ENCODE measurements at places on chromosomes 2 and 18. TPM values are rescaled to one million over a fixed set of nuclear protein-coding genes. Genes with fewer than 3 reads are reported as not detected.

- DNase-seq = no peak
These were observed 141.8 kb upstream of the BCL2L11 start for GRCh38 chr2:110978756-110979470.

GRCh38 chr2:21710496-21710895 is 586.7 kb downstream of the TDRD15 start:
- no peak for DNase-seq

- DNase-seq = peak; percentile 36
These were observed 750 bp downstream of the NPAS2 start for GRCh38 chr2:100820523-100821254.

DNA sequence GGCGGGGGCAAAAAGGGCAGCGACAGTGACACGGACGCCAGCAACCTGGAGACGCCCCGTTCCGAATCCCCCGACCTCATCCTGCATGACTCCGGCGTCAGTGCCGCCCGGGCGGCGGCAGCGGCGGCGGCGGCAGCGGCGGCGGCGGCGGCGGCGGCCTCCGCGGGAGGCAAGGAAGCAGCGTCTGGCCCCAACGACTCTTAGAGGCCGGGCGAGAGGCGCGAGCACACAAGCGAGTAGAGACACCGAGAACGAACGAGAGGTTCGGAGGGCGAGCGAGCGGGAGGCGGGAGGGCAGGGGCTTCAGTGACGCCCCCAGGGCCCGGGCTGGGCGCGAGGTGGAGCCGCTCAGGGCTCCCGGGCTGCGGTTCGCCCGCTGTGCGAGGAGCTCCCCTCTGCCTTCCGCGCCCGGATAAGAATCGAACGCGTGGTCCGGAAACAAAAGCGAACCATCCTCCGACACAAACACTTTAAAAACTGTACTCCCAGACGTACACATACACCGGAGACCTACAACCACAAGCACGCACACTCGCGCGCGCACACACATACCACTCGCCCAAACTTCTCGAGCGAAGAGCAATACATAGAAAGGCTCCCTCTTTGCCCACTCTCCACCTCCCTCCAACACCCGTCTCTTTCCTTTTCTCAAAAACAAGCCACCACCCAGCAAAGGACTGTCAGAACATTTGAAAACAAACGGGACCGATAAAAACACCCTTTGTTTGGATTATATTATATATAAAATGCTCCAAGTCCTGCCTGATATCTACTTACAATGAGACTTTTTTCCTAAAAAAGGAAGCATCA is 2.8 kb downstream of the SP9 start:
- no peak for DNase-seq

DNA sequence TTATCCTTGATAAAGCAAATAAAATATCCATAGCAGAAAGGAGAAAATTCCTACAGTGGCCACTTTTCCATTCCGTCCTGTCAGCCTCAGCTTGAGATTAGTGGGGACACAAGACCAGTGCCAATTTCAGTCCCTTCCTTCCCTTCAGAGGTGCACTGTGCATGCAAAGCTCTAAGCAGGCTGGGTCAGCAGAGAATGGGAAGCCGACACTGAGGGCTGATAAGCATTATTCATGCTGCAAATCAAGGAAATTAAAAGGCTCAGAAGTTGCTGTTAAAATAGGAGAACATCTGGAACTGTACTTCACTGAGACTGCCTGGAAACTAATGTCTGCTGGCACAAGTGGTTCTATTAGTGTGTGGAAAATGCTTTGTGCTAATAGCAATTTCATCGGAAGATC is 534.3 kb downstream of the ADCYAP1 start:
- no peak for DNase-seq

DNA sequence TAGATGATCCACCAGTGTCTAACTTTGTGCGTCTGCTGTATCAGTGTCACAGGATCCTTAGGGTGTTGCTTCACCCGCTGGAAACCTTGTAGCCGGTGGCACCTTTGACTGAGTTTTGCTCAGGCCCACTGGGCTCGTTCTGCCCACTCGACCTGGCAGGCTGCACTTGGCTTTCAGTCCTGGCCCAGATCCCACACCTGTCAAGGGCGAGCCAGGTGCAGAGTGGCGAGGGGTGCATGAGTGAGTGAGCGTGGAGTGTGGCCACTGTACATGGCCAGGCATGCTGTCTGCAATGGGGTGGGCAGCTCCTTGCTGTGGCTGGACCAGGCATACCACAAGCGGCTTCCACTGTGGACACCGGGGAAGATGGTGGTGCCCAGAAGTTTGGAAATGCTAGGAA is 179.0 kb downstream of the FAM210A start:
- no peak for DNase-seq

DNA sequence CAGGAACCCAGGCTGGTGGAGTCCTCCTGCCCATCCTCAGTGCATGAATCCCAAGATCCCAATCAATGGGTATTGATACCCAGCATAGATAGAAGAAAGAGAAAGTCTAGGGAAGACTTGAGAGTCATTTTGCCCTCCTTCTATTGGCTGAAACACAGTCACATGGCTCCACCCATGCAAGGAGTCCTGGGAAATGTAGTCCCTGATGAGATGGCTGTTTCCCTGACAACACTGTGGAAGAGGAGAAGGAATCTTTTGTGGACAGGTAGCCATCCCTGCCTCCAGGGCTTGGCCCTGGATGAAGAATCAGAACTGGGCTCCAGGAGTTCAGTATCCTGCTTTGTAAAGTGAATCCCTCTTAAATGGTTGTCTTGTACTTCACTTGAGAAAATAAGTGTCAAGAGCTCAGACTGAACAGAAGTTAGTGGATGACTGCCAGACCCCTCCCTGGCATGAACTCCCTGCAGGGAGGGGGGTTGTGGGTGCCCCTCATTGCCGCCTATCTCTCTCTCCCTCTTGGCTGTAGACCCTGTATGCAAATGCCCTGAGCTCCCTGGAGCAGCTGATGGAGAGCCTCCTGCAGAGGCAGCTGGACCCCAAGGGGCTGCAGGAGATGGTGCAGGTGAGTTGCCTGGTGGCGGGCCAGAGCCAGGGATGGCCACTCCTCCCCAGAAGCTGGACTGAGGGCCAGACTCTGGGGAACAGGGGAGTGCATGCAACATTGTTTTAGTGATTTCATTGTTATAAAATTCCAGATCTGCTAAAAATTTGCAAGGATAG is 36.1 kb downstream of the MROH2A start:
- peak; percentile 20 for DNase-seq

DNA sequence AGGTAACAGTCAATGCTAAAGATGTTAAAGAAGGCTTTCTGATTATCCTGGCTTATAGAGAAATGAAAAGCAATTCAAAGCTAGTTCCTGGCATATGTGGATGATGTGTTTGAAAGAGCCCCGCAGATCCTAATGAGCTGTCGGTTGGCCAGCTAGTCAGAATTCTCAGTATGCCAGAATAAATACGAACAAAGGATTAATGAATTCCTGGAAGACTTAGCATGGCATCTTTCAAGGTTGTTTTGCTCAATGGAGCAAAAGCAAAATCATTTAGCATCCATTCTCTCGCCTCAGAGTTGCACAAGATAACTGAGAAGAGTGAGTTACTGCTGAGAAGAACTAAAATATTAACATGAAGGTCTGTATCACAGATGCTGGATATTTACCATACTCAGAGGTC is 307.6 kb downstream of the RIT2 start:
- DNase-seq = no peak

GRCh38 chr2:64951306-64951953 is 37.8 kb upstream of the SLC1A4 start:
- no peak for DNase-seq

Gene ZAP70
- not detected for total RNA-seq

DNA sequence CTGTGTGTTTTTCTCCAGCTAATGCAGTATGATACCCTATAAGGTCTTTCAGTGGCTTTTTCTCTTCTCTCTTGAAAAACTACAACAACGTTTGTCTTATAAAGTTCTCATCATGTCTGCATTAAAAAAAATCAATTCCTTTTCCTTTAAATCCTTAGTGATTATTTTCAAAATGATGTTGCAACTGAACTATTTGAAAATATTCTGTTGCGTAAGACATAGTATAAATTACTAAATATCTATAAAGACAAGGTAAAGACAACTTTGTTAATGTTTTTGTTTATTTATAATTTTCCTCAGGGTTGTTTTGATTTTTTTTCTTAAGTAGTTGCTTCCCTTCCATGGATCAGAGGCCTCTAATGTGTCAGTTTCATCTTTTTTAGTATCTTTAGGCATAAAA is 21.2 kb downstream of the PARD3B start:
- DNase-seq = no peak

DNA sequence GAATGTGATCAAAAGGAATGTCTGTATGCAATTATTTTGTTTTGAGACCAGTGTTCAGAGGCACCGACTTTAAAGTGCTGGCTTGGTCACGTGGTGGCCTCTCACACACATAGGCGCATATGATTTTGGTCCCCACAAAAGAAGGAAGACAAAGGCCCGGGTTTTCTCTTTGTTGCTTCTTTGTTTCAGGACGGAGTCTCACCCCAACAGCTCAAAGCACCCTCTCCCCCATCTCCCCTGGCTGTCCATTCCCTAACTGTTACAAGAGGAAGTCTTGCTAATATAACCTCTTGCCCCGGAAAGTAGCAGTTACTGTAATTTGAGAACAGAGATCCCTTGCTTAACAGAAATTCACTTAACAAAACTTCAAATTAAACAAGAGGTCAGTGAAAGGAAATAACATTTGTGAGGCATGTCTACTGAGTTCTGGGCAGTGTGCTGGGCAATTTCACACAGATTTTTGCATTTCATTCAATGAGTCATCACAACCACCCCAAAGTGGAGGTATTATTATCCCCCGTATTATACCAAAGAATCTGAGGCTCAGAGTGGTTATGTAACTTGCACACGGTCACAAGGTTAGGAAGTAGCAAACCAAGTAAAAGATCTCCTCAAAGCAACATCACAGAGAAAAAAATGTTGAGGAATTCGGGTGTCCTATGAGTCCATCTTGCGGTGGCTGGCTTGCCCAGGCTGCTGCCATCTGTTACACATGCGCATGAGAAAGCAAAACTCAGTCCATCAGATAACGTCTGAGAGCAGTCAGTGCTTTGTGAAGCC is 75.8 kb downstream of the SDC1 start:
- DNase-seq = no peak

Gene TMEM18
- total RNA-seq = 18.9 TPM

DNA sequence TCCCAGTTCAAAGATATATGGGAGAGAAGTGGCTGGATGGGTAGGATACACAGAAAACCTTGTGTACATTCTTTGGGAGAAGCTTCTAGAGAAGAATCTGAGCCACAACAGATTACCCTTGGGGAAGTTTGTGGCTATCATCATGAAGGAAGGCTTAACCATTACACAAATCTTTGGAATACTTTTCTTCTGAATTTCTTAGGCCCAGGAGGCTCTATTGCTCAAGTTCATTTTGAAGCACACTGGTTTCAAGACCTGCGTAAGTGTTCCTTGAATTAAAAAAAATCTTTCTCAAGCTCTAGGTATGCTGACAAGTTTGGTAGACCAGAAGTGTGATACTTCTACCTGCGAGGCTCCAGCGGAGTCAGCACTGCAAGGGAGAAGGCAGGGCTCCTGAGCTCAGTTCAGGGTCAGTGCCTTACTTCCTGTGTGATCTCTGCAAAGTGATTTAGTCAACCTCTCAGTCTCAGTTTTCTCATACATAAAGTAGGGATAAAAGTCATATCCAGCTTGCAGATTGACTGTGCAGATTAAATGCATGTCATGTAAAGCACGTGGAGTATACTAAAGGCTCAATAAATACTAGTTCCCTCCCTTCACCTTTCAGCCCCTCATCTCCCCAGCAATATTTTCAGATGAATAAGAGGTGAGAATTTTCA is 438.6 kb downstream of the DLGAP1 start:
- DNase-seq = no peak

Gene LONRF2
- 9.7 TPM for total RNA-seq

GRCh38 chr2:191417746-191418145 is 172.5 kb downstream of the MYO1B start:
- DNase-seq = no peak

Gene CTDP1
- 15.6 TPM for total RNA-seq

DNA sequence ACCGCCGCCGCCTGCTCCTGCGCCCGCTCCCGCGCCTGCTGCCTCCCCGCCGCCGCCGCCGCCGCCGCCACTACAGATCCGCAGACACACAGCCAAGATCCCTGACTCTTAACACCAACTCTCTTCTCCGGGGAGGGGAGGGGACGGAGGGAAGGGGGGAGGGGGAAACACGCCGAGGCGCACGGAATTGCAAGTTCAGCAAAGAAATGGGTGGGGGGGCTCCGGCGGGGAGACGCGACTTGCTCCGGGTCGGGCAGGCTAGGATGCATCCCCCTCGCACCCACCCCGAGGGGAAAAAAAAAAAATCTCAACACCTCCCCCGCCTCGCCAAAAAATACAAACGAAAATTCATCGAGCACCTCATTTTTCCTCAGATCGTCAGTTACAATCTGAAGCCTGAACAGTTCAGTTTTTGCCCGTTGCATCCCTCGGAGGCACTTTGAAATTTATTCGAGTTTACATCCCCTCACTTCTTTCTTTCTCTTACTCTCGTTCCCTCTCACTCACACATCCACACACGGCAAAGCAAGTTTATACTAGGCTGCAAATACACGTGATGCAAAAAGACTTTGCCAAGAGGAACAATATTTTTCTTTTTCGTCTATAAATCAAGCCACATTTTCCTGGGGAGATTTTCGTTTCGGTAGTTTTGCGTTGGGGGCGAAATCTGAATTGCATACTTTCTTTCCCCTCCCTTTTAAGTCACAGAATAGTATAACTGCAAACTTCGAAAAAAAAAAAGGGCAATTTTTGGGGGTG is at the start of gene TCF4:
TCF4 (minus strand) TSS at position 82 of the 759 bp plus-strand sequence. CDS start 1,076 bp downstream, outside the sequence.
- no peak for DNase-seq

DNA sequence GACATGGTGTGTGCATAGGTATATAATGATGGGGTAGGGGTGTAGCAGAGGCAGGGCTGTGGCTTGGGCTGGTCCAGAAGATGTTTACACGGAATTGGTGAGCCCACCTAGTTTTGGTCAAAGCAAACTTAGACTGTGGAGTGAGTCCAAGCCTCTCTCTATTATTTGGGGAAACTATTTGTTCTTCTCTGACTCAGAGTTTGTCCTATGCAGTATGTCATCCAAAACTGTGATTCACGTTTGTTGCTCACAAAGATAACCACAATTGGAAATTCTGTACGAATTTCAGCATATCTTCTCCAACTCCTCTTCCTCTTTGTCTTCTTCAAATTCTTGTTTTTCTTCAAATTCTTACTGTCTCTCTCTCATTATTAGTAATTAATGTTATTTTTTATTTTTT is 292.9 kb downstream of the XIRP2 start:
- DNase-seq = no peak

Gene INSIG2
- 64.4 TPM for total RNA-seq

DNA sequence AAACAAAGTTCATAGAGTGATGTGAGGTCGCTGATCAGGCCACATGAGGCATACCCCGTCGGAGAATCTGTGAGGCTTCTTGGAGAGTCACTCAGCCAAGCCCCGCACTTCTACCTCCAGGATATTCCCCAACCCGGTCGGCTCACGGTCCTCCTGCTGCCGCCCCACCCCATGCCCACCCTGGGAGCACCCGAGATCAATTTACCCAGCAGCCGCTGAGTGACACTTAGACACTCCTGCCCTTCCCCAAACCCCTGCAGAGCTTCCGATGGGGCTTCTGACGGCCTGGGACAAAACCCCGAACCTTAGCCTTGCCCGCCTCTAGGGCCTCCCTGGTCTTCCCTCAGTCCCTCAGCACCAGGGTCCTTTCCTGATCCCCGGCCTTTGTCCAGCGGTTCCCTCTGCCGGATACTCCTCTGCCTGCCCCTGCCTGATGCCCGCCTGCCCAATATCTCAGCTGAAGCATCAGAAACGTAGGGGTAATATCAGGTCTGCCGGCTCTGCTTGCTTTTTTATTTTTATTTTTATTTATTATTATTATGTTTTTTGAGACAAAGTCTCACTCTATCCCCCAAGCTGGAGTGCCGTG is 18.9 kb upstream of the OTOS start:
- no peak for DNase-seq

Gene ZNF396
- total RNA-seq = 2.7 TPM

Gene UGT1A5
- 7.1 TPM for total RNA-seq

GRCh38 chr2:121598087-121598486 is 51.2 kb downstream of the CLASP1 start:
- no peak for DNase-seq
